GF-D8 (cell line): ENCODE measurements at places on chromosomes 11 and 22.

DNA sequence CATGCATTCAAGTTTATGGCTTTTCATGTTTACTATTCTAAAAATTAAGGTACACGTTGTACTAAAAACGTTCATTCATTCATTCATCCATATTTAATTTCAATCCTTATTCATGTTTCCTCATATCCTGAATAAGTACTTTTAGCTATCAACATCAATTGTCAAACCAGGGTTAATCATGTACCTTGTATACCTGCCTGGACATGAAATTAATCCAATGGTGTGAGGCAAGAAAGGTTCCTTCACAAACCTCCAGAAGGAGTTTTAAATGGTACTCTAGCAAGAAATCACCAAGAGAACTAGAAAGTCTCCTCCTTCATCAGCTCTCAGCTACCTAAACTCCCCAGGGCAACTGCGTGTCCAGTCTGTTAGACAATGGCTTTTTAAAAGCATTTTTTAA is 33.4 kb downstream of the TMEM123 start:
- no peak for DNase-seq

- DNase-seq = no peak
Observed at GRCh38 chr22:20455709-20456063, 18.1 kb upstream of the SCARF2 start.

GRCh38 chr22:30132290-30132996 is 52.2 kb downstream of the HORMAD2 start:
- no peak for DNase-seq

- no peak for DNase-seq
Observed at GRCh38 chr11:1501421-1502167, 15.0 kb upstream of the MOB2 start.

- no peak for DNase-seq
Observed at GRCh38 chr22:19902245-19902715, 39.3 kb upstream of the COMT start.

GRCh38 chr11:112525270-112525669 is 264.6 kb upstream of the PLET1 start:
- peak; percentile 66 for DNase-seq

GRCh38 chr22:23530106-23530505 is 50.0 kb downstream of the IGLL1 start:
- DNase-seq = no peak

- DNase-seq = no peak
Observed at GRCh38 chr11:69943066-69943465, 123.8 kb upstream of the FGF3 start.

GRCh38 chr11:71450939-71451338 is 2.1 kb upstream of the NADSYN1 start:
- DNase-seq = no peak

DNA sequence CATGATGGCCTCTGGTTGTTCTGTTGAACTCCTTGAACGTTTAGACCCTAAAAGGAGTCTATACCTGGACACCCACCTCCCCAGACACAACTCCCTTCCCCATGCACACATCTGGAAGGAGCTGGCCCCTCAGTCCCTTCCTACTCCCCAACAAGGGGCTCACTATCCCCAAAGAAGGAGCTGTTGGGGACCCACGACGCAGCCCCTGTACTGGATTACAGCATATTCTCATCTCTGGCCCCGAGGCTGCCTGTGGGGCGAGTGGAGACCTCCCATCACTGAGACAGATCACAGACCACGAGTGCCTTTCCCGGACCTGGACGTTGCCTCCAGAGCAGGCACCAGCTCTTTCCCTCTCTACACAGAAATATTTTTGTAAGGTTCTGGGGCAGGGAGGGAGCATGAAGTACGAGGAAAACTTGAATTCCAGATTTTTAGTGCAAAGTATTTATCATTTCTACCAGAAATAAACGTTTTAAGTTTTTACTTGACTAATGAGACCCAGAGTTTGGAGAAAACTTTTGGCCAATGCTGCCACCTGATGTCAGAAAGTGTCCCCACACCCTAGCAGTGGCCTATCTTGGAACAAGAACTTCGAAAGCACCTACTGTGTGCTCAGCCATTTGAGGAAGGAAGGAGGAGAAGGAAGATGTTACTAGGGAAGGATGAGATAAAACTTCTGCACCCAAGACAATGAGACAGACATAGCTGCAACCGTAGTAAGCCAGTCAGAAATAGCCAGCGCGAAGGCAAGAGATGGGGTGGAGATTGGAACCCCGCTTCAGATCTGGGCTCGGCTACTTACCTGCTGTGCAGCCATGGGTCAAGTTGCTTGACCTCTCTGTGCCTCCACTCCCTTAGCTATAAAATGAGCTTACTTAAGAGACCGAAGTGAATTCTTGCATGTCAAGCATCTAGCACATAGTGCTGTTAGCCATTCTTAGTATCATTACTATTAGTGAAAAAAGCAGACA is 10.2 kb upstream of the POU2F3 start:
- DNase-seq = peak; percentile 62

- no peak for DNase-seq
Observed at GRCh38 chr22:28014211-28015045, 95.4 kb upstream of the PITPNB start.

DNA sequence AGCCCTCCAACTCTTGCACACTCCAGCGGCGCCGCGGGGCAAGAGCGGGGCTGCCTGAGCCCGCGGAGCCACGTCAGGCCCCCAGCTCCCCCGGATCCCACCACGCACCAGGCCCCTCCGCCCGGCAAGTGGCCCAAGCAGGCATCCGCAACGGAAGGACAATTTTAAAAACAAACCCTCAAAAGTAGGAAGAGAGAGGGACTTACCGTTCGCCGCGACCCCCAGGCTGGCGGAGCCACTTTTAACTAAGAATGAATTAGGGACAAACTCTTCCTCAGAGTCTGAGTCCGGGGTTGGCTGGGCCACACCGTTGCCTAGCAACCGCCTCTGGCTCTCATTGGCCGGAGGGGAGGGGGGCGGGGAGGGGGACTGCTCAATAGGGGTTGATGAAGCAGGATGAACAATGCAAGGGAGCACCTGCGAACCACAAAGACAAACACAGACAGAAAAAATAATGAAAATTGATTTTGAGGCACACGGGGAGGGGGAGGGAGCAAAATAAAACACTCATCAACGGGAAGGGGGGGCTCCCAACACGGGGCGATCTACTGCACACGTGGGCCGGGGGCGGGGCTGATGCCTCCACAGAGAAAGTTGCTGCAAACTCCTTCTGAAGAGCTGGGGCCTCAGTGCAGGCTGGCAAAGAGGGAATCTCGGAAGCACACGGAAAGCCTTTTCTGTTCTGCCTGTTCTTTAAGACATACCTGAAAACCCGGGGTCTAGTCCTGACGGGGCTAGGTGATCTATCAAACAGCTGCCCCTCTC is 387.5 kb upstream of the NARS2 start:
- DNase-seq = no peak

GRCh38 chr11:84922836-84923235 is 704.3 kb downstream of the DLG2 start:
- no peak for DNase-seq

GRCh38 chr22:19960491-19961200 is 19.0 kb upstream of the TXNRD2 start:
- no peak for DNase-seq

DNA sequence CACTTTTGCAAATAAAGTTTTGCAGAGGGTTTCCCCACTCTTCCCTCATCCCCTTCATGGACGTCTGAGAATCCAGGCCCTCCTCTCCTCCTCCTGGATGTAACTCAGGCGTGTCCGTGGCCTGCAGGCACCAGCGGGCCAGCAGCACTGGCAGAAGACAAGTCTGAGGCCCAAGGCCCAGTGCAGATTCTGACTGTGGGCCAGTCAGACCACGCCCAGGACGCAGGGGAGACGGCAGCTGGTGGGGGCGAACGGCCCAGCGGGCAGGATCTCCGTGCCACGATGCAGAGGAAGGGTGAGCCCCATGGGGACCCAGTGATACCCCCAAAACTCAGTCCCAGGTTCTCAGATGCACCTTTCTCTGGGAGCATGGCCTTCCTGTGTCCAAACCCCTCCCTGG is 14.4 kb downstream of the TUB start:
- no peak for DNase-seq

- DNase-seq = no peak
Observed at GRCh38 chr22:20210473-20211059, 57.6 kb downstream of the RTN4R start.

GRCh38 chr22:23245045-23245798 is 64.9 kb downstream of the BCR start:
- no peak for DNase-seq

DNA sequence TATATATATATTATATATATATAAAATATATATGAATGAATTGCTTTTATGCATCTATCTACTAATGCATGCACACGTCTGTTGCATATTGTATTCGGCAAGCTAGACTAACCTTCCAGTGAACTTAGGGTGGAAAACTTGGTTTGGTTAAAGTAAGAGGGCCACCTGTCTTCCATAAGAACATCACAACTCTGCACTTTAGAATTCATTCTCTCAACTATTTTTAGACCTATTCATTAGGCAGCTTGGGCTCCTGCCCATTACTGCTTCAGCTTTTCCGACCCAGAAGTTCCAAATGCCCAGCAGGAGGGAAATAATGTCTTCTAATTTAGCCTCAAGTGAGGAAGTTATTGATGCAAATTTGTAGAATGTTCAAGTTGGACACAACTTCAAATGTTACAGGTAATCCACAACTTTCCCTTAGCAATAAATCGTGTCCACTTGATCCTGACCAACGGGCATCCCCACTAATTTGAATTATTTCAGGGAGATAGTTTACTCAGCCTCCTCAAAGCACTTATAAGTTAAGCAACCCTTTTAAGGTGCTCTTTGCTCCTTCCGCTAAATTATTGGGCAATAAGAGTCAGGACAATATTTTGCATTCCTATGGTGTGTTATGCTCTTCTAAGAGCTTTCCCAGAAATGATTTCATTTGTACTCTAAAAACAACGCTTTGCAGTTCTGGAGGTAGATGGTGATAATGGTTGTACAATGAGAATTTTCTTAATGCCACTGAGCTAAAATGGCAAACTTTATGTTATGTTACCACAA is 132.3 kb downstream of the OPCML start:
- DNase-seq = no peak

DNA sequence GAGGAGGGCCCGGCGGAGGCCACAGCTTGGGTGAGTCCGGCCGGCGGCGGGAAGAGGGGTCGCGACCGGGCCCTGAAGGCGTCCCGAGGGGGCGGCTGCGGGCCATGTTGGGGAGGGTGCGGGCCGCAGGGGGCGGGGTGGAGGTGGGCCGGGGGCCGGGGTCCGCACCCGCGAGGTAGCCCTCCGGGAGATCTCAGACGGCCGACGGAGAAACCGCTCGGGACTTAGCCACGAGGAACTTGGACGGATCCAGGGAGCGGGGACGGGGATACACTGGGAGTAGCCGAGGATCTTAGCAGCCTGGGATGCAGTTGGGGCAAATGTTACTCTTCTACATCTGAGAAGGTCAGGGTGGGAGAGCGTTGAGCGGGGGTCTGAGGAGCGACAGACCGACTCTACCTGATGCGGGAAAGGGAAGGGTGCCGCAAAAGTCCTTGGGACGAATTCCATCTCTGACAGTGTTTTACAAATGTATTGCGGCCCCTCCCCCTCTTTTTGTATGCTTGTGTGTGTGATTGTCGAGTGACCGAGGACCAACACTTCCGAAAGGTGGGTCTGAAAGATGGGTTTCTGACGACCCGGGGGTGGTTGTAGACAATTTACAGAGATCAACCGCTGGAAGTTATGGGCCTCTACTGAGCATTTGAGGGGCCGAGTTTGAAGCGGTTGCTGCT is 658 bp downstream of the STIP1 start:
- DNase-seq = no peak

DNA sequence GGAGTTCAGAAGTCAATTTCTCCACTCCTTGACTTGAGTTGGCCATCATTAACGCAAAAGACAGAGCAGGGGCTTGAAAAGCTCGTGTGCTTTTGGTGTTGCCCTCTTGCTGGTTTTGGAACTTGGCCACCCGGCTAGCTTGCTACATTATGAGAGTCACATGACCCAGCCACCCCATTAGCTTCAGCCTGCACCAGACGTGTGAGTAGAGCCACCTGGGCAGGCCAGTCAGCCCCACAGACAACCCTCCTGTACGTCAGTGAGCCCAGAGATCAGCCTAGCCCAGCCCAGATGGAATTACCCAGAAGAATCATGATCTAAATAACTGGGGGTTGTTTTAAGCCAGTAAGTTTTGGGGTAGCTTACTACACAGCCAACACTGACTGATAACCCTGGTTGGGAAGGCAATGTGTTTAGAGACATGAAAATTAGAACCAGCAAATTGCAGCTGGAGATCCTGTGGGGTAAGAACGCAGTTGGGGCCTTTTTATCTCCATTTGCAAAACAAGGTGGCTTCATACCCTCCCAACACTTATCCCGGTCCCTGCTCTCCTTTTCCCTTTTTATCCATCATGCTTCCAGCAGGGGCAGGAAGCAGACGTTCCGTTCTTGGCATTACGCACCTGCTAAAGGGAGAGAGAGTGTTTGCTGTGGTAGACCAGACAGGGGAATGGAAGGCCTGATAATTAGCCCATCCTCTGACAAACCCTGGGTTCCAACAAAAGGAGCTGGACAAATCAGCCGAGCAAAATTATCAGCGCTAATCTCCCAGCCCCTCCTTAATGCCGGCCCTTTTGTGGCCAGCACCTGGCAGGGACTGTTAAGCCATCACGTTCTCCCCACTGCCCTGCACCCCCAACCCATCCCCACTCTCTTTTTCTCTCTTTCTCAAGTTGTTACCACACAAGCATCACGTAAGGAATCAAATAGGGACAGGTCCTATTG is 548.7 kb upstream of the CADM1 start:
- no peak for DNase-seq

DNA sequence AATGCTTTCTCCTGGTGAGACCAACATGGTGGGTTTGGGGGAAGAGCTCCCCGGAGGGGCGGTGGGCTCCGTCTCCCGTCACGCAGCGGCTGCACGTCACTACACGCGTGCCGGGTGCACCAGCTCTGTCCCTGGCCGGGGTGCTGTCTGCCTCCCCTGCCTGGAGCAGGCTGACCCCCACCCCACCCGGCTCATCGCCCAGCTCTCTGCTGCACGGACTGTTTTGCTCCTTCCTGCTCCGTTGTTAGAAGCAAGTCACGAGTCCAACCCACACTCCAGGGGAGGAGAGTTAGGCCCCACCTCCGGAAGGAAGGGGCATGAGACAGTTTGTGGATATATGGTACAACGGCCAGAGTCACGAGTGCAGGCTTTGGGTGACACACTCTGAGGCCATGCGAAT is 364.9 kb downstream of the BRD1 start:
- DNase-seq = peak; percentile 41

GRCh38 chr11:104652996-104653395 is 245.3 kb downstream of the CASP12 start:
- no peak for DNase-seq

GRCh38 chr22:36768616-36769015 is 7.3 kb downstream of the IFT27 start:
- DNase-seq = no peak
